ENCODE measurements at places on chromosomes 2 and 18.
A peak's percentile ranks its signal among the peaks of the same experiment; 100 is the strongest.

- DNase-seq = no peak
Measured at GRCh38 chr18:62769216-62769615, 53.9 kb downstream of the PHLPP1 start.

DNA sequence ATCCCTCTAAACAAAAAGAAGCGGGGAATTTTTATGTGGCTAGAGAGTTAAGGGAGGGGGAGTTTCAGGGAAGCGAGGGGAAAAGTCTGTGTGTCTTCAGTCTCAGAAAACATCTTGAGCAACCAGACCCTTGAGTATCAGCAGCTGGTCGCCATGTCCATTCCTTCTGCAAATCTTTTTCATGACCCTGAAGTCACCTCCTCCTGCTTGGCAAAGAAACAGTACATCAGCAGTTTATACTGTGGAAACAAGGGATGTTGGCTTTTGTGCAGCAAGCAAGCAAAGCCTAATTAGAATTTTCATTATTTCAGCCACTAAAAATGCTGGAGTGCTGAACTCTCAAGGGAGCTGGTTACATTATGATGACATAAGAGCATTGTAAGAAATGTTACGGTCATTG lies 187.4 kb upstream of the SLC8A1 start:
- DNase-seq = no peak

- DNase-seq = no peak
Measured at GRCh38 chr2:15675456-15676195, 84.0 kb downstream of the DDX1 start.

GRCh38 chr18:55559739-55560138 lies 28.3 kb downstream of the TCF4 start:
- DNase-seq = no peak

- DNase-seq = no peak
Measured at GRCh38 chr2:15154297-15154696, 406.8 kb downstream of the NBAS start.

- no peak for DNase-seq
Measured at GRCh38 chr2:236646871-236647270, 77.2 kb downstream of the ACKR3 start.

DNA sequence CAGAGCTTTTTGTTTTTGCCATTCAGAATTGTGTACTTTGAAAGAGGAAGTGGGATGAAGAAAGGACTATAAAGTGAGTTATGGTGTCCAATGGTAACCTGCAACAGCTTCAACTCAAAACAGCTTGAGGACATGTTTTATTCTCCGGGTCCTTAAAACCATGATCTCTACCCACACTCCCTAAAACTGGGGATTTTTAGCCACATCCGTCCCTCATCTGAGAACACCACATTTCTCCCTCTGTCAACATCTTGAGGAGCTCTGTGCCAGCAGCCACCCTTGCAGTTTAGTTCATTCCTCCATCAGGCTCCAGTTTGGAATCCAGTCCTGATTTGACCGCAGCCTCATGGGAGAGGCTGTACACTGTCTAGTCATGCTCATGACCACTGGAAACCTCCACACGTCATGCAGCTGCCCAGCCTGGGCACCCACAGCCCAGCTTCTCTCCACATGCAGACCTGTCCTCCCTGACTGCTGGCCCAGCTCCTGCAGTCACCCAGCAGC lies 62.6 kb downstream of the C18orf63 start:
- DNase-seq = peak; percentile 35

DNA sequence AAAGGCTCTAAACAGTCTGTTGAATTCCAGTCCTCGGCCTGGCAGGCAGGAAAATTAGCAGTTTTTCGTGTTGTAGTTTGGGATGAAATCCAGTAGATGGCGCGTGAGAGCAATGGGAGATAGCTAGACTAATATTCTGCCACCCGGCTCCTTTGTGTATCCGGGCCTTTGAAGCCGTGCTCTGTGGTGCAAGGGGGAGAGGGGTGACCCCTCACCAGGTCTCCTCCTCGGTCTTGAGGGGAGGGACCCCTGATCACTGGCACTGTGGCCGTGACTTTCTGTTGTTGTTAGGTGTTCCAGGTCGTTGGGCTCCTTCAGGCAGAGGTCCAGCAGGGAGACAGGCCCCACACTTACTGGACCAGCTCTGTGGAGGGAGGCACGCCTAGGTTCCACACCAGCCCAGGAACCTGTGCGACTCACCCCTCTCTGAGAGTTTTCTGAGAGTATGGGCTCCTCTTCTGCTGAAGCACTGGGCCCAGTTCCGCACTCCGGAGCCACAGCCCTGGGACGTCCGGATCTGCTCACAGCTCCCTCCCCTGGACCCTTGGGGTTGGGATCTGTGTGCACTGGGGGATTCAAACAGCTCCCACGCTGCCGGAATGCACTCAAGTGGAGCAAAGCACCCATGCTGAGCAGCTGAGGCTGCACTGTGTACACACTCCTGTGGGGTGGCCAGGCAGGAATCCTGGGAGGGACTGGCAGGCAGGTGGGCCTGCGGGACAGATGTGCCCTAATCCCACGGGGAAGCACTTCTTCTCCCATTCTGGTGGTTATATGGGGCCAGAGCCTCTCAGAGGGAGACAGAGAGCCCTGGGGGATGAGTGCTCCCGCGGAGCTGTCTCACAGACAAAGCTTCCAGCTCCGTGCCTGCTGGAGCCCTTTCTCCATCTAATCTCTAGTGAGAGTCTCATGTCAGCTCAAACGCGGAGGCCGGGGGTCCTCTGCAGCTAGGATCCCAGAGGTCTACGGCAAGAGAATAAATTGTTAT lies 8.8 kb downstream of the GKN2 start:
- DNase-seq = peak; percentile 81

DNA sequence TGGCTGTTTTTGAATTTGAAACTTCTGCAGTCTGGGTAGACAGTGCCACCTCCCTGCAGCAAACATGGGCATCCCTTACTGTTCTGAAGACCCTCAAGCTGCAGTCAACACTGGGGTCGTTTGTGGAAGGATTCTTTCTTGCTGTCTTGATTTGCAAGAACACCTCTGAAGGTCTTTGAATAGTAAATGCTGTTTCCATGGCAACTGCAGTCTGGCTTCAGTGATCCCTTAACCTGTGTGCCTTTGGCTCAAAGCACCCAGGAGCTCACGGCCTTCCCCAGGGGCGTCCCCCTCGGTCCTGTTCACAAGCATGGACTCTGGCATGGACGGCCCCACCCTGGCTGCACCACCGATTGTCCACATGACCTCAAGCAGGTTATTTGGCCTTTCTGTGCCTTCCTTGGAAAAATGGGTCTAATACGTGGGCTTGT lies 38.3 kb downstream of the LRRFIP1 start:
- no peak for DNase-seq

GRCh38 chr2:232309592-232309991 lies 69.0 kb upstream of the ALPP start:
- DNase-seq = no peak

GRCh38 chr2:230982528-230982927 lies 13.4 kb upstream of the SPATA3 start:
- no peak for DNase-seq

DNA sequence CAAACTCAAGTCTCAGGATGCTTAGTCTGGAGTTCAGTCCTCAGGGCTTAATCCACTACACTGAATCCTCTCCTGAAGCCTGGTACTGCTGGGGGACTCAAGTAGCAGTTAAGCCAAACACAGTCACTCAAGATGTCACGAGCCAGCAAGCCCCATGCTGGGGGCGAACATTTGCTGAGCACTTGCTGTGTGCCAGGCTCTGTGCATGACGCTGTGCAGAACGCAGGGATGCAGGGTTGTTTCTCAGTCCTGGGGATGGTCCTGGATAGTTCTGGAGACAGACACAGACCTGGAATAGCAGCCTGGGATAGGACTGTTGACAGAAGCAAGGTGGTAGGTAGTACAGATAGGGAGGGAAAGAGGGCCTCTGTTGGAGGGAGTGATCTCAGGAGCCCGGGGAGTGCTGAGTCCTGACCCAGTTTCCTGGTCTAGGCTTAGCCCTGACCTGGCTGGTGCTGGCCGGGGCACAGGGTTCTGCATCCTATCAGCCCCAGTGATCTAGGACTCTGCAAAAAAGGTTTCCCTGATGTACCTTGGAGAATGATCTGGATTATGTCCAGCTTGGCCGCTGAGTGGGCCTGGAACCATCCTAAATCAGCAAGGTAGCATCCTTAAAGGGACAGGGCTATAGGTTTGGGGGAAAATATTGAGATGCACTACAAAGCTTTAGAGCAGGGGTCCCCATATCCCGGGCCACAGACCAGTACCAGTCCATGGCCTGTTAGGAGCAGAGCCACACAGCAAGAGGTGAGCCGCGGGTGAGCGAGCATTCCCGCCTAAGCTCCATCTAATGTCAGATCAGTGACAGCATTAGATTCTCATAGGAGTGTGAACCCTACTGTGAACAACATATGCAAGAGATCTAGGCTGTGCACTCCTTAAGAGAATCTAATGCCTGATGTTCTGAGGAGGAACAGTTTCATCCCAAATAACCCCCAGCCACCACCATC lies 54.7 kb upstream of the OTOF start:
- no peak for DNase-seq

DNA sequence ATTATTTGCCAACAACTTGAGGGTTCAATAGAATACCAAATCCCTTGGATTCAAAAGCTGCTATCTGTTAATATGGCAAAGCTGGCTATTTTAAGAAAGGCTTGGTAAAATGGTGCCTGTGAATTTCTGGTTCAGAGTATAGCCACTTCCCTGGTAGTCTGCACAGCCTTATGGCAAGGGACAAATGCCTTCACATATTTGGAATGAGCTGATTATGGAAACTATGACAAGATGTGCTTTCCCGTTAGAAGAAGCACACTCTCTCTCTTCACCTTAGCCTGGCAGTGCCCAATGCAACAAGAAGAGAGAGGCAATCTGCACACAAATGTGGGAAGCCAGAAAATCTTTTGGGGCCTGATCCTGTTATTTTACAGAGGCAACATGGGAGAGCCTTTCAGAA lies 47.5 kb upstream of the MAP3K20 start:
- no peak for DNase-seq

- no peak for DNase-seq
Measured at GRCh38 chr2:119950966-119951365, 61.9 kb upstream of the EPB41L5 start.

DNA sequence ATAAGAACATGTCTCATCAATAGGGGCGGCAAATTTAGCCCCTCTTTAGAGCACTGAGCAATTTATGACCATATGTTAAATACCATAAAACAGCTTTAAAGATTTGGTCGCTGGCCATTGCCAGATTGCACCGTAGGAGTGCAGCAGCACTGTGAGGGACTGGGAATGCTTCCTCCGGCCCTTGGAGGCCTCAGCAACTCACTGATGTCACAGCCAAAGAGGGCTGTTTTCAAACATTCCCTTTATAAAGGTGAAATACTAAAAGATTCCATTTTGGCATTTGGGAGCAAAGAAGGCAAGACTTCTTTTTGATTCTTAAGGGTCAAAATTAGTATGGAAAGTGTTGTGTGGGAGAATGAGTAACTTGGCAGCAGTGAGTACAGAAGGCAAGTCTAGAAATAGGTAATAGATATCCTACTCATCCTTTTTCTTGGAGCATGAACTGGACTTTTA lies 63.7 kb downstream of the BABAM2 start:
- no peak for DNase-seq

GRCh38 chr2:24110660-24111303 lies 12.4 kb downstream of the PFN4 start:
- no peak for DNase-seq

- DNase-seq = peak; percentile 66
Measured at GRCh38 chr2:98730707-98731040, 258 bp downstream of the MGAT4A start.

DNA sequence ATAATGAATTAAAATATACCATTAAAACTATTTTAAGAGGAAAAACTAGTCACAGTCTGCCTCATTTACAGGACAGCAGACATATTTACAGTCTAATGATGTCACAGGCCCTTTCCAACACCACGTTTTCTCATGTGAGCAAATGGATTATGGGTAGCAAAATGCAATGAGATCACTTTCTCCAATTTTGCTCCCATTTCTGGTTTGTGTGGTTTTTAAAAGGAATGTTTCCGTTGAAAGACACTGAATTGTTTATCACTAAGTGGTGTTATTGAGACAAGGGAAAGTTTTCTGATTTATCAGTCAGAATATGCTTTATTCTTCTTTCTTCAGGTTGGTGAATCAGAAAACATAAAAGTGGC lies 11.4 kb upstream of the NR4A2 start:
- no peak for DNase-seq

DNA sequence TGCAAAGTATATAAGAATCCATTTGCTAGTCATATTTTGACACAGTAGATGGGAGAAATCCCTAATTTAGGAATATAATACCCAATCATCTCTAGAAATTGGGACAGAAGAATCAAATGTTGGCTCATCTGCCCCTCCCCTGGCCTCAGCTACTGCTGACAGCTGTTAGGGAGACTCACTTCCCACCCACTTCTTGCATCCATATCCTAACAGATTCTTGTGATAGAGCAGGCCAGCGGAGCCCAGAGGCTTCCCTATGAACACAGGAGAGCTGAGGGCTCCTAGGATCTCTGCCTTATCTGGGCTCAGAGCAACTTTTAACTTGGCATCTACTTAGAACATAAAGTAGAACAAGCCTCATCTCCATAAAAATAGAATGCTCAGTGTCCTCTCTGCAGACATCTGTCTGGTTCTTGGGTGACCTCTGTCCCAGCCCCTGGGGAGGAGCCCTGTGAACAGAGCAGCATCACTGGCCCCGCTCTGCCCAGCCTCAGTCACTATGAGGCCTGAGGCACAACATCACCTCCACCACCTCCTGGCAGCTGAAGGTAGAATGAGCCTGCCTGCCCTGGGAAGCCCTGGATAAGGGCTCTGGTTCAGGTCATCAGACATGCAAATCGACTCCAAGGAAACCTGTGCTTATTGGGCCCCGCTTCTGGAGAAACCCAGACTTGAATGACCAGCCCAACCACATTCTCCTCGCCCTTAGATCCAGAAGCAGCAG lies 229.7 kb downstream of the ANKRD36B start:
- no peak for DNase-seq

GRCh38 chr2:237353215-237353614 lies 60.7 kb downstream of the COL6A3 start:
- no peak for DNase-seq

DNA sequence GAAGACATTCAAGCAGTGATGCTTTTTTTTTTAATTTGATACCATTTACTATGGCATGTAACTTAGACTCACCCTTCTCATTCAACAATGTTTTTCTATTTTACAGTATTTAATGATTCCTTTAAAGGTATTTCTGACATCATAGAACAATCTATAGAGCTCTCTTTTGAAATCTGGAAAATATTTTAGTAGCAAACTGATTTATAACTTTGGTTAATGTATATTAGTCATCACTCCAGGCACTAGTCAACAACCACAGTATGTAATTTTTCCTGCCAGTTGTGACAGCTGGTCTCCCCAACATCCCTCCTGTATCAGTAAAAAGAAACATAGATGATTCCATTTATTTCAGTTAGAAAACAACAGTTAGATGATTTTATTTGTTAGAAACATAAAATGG lies 122.9 kb downstream of the LCLAT1 start:
- no peak for DNase-seq

DNA sequence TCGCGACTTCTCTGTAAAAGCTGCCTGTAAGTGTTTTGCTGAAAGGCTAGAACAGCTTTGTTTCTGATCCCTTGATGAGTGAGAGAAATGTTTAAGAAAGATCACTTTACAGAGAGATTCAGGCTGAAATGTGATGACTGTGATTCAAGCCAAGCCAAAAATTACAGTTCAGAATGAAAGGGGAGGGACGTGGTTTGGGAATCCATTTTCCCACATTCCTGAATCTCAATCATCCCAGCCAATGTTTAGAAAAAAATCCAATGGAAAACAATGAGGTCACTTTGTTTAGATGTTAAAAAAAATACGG lies 416.7 kb downstream of the ARHGAP15 start:
- DNase-seq = no peak

GRCh38 chr18:3075491-3075890 lies 62.5 kb upstream of the LPIN2 start:
- no peak for DNase-seq
